ENCODE measurements at places on chromosomes 12 and 14.

GRCh38 chr12:114638790-114639435, 45.1 kb downstream of the TBX3 start:
- no peak for DNase-seq

- DNase-seq = no peak
Measured at GRCh38 chr12:101407049-101407435, 530 bp downstream of the ARL1 start.

GRCh38 chr12:77070382-77070781, 5.0 kb upstream of the E2F7 start:
- no peak for DNase-seq

GRCh38 chr12:103557628-103558010, 29.5 kb upstream of the STAB2 start:
- no peak for DNase-seq

GRCh38 chr12:15855646-15856045, 26.5 kb upstream of the STRAP start:
- DNase-seq = no peak

Data from urinary bladder (tissue), 4 donors.